ENCODE measurements at places on chromosomes 2 and 18. TPM values are rescaled to one million over a fixed set of nuclear protein-coding genes. Genes with fewer than 3 reads are reported as not detected.

DNA sequence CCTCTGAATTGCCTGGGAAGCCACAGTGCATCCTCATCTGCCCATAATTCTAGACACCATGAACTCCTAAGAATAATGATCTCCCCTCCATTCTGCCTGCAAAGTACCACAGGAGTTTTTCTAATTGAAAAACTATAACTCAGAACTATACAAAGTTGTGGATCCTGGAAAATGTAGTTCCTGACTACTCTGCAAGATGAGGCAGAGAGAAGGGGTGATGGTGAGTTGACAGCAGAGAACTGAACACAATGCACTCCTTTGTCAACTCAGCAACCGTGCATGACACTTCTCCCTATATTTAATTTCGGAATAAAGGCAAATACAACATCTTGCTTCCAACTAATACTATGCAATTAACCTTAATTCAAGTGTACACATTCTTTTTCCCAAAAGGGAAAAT, 471.1 kb upstream of the FAM98A start:
- DNase-seq, result no peak

- no peak for DNase-seq
These were observed 16.8 kb upstream of the PAX3 start for GRCh38 chr2:222315443-222316121.

- no peak for DNase-seq
These were observed 61.7 kb upstream of the MCFD2 start for GRCh38 chr2:46977280-46977665.

DNA sequence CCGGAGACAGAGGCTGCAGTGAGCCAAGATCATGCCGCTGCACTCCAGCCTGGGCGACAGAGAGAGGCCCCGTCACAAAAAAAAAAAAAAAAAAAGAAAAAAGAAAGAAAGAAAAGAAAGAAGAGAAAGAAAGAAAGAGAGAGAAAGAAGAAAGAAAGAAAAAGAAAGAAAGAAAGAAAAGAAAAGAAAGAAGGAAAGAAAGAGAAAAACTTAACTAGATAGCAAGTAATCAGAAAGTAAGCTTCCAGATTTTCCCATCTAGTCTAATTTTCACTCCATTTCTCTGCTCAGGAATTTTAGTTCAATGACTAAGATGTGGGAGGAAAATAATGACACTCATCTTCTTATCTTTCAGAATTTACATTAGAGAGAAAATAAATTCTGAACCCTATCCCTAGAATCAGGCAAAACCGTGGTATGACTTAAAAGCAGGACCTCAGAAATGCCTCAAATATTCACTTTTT, 2.4 kb downstream of the GFPT1 start:
- no peak for DNase-seq

DNA sequence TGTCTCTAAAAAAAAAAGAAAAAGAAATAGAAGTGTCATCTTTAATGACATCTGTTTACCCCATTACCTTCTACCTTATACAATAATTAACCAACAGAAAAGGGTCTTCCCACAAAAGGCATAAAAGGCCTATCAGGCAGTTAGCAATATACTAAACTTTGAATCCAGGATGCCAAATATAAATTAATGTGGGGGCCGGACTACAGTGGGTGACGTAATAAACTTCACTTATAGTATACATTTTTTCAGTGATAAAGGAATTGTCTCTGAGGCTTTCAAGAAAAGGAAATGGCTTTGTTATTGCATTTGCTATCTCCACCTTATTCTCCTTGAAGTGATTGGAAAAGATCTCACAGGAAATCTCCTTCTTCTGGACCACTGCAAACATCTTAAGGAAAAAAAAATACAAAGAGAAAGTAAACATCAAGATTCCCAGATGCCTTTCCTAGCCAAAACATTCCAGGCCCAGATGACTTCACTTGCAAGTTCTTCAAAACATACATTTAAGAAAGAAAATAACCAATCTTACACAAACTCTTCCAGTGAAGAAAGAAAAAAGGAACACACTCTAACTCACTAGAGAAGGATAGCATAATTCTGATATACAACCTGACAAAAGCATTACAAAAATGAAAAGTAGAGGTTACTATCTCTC, 126.2 kb upstream of the CAB39 start:
- DNase-seq, result no peak

DNA sequence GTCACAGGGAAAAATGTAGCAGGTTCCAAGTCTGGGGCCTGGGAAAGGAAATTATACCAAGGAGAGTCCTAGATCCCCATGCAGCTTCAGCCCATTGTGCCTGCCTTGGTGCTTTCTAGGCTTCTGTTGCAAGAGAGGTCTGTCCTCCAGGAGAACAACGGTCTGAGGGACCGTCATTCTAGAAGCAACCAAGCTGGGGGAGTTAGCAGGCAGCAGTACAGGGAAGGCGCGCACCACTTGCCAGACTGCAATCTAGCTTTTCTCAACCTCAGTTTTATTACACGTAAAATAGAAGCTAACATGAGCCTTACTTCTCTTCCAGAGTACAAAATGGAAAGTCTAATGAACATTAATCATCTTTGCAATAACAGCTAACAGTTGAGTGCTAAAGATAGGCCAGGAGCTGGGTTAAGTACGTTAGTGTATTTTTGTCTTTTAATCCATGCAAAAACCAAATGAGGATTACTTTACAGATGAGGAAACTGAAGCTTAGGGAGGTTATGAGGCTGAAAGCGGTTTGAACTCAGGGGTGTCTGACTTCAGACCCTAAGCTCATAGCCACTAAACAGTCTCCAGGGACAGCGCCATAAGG, 1.9 kb downstream of the TCF23 start:
- no peak for DNase-seq

NCK2 gene
- 53.2 TPM for total RNA-seq

CD8B2 gene
- total RNA-seq, result 0.93 TPM

STPG4 gene
- total RNA-seq, result 1.3 TPM

TUBA4B gene
- total RNA-seq, result not detected

FOXI3 gene
- not detected for total RNA-seq

PROKR1 gene
- not detected for total RNA-seq

All from dorsolateral prefrontal cortex (tissue), 122 donors.